Left hindlimb (tissue), 1 donor: ENCODE measurements at places on chromosomes 3 and 15.

DNA sequence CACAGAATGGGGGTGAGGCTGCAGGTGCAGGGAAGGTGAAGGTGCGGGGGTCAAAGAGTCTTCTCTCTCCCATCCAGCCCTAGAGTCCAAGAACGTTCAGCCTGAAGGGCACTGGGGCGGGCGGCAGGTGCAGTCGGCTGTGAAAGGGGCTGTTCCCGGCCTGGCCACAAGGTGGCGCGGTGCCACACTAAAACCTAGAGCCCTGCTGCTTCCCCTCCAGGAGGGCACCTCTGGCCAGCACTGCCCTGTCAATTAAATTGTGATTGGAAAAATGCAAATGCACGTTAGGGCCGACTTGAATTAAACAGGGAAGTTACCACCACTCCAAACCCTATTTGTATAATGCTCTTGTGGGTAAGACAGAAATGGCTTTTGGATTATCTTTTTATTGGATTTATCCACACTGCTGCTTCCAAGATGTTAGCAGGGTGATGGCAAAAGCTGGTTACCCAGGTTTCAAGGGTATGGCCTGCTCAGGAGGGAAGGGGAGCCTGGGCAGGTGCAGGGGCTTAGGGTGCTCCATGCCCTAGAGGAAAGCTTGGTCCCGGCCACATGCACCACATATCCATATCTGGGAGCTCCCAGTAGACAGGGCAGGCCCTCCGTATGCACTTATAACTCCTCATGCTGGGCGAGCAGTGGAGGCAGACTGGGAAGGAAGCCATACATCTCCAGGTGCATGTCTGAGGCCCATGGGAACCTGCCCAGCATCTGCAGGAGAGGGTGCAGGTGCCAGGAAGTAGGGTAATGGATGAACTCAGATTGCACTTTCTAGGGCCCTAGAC lies 119.8 kb downstream of the ADCY5 start:
- DNase-seq, result peak; percentile 76

- no peak for DNase-seq
Measured at GRCh38 chr3:69941439-69942176, 57.9 kb upstream of the SAMMSON start.

- DNase-seq, result no peak
Measured at GRCh38 chr15:65731926-65732325, 60.2 kb downstream of the DENND4A start.

- DNase-seq, result no peak
Measured at GRCh38 chr3:12222775-12223485, 64.2 kb upstream of the TIMP4 start.

DNA sequence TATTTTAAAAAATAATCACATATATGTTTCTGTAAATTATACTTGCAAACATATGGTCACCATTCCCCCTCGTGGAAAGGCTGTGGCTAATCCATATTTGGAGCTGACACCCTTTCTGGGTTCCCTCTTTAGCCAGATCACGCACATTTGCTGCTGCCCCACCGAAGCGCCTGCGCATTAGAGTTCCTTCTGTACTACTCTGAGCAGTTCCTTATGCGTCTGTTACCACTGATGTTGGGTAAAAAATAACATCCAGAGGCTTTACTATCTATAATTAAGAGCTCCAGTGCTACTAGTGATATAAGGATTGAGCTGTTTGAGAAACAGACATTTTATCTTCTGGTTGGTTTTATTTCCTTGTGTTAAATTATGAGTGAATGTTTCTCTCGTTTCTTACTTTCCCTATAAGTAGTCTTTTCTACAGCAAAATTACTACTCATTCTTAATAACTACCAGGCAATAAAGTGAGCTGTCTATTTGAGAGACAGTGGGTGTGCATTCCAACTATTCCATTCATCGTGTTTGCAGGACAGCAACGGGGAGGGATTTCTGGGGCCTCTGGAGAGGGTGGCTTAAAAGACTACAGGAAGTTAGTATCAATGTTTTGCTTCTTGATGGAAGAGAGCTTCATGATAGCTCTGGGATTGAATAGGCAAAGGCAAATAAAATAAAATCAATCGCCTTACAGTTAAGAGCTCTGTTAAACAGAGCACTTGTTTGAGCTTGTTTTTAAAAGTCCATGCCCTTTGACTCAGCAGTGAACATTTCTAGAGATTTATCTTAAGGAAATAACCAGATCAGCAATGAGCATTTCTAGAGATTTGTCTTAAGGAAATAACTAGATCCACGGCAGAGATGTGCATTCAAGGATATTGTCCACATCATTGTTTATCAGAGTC lies 245.2 kb downstream of the CD47 start:
- DNase-seq, result no peak

- no peak for DNase-seq
Measured at GRCh38 chr3:45705839-45706808, 16.9 kb downstream of the SACM1L start.

DNA sequence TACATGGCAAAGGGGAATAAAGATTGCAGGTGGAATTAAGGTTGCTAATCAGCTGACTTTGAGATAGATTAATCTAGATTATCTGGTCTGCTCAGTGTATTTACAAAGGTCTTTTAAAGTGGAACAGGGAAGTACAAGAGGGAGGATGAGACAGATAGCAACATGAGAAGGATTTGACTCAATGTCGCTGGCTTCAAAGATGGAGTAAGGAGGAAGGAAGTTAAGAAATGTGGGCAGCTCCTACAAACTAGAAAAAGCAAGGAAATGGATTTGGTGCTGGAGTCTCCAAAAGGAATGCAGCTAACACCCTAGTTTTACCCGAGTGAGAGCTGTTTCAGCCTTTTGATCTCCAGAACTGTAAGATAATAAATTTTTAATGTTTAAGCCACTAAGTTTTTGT lies 180.7 kb upstream of the TTC14 start:
- DNase-seq, result no peak

GRCh38 chr3:98545940-98546339 lies 14.2 kb downstream of the GPR15 start:
- DNase-seq, result no peak

GRCh38 chr3:102224171-102224570 lies 210.6 kb upstream of the ZPLD1 start:
- no peak for DNase-seq

DNA sequence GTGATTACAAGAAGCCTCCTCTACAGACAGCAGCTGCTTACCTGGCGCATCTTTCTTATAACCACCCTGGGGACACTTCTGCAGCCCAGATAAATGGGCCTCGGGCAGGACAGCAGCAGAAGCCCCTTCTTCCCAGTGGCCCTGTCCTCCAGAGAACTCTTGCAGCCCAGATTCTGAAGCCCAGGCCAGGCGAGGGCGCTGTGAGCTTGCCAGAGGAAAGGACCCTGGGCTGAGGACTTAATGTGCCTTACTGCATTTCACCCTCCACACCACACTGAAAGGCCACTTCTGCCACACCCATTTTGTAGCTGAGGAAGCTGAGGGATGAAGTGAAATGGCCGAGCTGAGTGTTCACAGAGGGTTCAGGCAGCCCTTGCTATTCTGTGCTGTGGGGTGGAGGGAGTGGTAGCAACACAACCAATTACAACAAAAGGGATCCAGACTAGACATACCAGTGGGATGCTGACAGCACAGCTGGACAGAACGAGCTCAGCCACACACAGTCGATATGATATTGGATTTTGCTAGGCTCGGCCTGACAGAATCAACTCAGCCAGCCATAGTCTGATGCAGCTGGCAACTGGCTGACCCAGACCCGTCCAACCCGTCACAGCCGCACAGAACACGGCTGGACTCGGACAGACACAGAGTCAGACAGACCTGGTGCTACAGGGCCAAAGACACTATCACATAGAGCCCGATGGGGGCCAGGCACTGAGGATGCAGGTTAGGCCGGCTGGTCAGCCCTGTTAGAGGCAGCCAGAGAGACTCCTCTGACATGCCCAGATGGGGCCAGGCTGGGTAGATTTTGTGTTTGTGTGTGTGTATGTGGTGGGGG lies 7.3 kb downstream of the ACOX2 start:
- no peak for DNase-seq

GRCh38 chr3:64398006-64398405 lies 172.7 kb upstream of the PRICKLE2 start:
- DNase-seq, result no peak

- no peak for DNase-seq
Measured at GRCh38 chr3:107365051-107365450, 12.2 kb upstream of the CCDC54 start.

GRCh38 chr3:47455806-47456452 lies 19.8 kb downstream of the SCAP start:
- no peak for DNase-seq

DNA sequence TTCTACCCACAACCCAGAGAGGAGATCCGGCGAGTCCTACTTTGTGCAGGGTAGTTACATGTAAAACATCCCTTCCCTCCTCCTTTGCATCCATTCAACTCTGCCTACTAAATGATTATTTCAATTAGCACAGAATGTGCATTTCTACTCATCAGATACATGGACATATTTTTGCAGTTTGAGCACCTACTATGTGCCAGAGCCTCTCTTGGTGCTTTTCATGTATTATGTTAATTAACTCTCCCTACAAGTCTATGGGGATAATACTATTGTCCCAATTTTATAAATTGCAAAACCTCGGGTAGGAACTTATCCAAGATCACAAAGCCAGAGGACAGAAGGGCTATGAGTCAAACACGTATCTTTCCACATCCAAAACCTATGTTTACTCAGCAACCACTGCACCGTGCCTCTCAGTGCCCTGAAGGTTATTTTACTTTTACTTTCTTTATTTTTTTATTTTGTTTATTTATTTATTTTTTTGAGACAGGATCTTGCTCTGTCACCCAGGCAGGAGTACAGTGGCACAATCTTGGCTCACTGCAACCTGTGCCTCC lies 432.8 kb downstream of the MAGI1 start:
- no peak for DNase-seq

- DNase-seq, result peak; percentile 69
Measured at GRCh38 chr3:51963951-51964451, 3.3 kb downstream of the PCBP4 start.

DNA sequence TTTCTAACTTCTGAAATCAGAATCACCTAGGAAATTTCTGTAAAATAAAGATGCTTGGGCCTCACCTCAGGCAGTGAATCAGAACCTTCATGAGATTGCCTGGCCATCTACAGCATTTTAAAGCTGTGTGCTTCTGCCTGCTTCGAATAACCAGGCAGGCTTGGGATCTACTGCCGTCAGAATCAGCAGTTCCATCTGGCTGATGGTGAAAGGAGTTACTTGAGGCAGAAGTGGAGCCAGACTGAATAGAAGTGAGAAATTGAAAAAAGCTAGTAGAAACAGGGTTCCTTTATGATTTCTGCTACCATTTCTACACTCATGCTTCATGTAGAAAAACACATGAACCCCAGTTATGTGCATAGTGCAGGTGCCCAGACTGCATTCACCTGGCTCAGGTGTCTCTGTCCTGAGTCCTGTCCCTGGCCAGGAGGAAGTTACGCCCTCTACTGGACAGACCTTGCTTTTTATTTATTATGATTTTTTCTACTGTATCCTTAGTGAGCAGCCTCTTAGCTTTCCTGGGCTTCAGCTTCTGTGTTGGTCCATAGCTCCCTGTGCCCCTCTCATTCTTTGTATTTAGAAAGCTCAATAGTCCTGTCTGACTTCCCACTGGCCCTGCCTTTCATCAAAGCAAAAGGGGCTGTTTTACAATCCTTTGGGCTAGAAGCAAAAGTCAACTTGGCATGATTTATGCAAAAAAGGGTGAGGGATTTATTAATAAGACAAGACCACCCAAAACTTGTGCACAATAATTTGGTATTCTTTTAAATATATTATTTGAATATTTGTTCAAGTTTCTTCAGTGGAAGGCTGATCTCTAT lies 200.8 kb upstream of the GOLGA6L4 start:
- no peak for DNase-seq

- DNase-seq, result no peak
Measured at GRCh38 chr15:37682304-37682703, 252.1 kb upstream of the TMCO5A start.

DNA sequence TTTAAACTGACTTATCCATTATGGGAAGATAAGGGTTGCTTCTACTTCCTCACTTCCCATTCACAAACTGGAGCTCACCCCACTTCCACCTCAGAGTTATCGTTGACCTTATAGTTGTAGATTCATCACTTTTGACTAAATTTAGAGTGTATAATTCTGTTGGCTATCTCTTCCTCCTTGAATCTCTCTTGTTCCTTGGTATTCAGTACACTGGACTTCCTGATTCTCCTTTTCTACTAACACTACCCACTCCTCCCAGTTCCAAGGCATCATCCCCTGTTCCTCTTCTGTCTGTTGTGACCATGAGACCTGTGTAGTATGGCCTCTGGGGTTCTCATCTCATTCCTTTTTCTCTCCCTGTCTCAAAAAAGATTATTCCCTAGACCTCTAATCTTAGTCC lies 5.9 kb upstream of the GPR87 start:
- no peak for DNase-seq

DNA sequence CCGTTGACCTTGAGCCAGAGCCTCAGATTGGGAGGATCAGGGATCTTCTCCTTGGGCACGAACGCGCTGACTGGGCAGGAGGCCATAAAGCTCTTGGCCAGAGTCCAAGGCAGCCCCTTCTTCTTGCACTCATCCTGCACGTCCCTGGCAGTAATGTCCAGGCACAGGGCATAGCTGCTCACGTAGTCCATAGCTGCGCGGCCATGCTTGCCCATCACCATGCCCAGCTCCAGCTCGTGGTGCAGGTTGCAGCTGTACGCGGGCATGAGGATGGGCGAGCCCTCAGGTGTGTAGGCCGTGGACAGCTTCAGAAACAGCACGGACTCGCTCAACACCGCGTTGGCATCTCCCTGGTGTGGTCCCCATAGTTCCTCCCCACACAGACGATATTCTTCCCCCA lies 17.9 kb upstream of the RPLP1 start:
- no peak for DNase-seq

- no peak for DNase-seq
Measured at GRCh38 chr3:164360738-164361406, 717.4 kb downstream of the SI start.

DNA sequence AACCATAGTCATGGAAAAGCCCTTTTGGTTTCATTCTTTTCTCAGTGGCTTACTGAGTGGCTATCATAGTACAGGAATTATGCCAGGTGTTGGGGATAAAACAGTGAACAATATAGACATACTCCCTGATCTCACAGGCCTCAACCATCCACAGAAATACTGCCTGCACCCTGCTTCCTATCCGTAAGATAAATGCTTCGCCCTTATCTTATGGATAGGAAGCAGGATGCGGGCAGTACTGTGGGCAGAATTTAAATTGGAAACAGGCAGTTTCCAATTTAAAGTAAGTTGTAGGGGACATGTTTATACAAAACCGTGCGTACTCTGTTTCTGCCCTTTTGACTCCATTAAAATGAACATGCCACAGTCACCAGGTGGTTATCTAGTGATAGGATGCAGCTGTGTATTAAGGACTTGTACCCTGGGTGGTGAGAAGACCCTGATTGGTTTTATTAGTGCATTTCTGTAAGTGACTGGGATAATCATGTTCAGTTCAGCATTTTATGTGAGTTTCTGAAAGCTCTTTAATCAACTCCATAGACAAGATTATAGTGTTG lies 141.8 kb upstream of the BHLHE40 start:
- no peak for DNase-seq

DNA sequence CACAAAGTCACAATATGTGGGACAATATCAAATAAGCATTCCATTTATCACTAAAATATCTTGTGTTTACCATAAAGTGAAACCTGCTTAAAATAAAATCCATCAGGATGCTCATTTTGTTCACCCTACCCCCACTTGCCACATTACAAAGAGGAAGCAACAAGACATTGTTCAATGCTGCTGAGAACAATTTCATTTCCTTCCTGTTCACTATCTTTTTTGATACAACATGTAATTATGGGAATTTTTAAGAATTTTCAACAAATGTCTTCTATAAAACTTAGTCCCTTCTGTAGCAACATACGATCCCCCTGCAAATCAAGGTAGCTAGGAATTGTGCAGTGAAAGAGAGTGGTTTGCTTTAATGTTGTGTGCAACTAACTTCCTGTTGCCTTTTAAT lies 34.9 kb upstream of the GPR160 start:
- no peak for DNase-seq

- DNase-seq, result no peak
Measured at GRCh38 chr3:55013145-55013925, 85.5 kb upstream of the LRTM1 start.
